MV-4-11 (cell line): ENCODE measurements at places on chromosomes 5 and 9.
A peak's percentile ranks its signal among the peaks of the same experiment; 100 is the strongest.

DNA sequence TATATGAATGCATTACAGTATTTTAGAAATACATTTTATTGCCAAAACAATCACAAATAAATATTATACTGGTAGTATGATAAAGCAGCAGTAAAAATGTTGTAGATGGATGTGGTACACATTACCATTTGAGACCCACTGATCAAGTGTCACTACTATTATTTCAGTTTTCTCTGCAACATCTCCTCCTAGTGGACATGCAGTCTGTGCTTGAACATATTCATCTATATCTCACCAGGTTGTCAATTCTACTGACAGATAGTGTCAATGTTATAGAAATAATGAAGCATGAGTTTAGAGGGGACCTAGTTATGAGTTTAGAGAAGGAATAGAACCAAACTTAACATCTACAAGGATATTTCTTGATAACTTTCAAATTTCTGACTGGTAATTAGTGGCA, 39.2 kb upstream of the ELOVL7 start:
- peak; percentile 10 for DNase-seq

- DNase-seq = no peak
Observed at GRCh38 chr9:97889941-97890887, 32.1 kb downstream of the TRMO start.

DNA sequence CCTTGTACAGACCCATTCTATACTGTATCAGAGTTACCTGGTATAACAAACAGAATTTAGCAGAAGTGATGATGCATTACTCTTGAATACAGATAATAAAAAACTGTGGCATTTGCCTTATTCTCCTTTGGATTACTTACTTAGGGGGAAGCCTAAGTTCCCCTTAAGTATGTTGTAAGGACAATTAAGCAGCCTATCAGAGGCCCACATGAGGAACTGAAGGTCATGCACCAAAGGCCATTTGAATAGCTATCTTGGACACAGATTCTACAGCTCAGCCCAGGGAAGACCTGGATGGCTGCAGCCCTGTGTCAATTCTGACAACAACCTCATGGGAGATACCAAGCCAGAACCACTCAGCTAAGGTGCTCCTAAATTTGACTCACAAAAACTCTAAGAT, 125.2 kb downstream of the RAPGEF6 start:
- peak; percentile 24 for DNase-seq

DNA sequence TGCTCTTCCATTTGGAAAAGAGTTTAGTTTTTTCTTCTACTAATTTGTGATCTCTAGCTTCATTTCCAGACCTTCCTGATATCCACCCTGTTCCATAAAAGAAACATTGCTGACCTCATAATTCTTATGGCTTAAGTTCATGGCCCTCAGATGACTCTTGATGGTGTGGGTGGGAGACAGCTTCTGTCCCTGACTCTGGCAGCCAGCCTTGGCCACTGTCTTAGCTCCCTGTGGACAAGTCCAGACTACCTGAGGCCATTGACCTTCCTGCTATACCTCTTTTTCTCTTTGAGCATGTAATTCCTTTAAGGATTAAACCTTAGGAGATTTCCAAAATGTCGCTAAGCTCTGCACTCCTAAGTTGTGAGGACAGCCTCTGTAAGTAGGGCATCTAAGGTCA, 101.1 kb upstream of the DAP start:
- no peak for DNase-seq

- DNase-seq = no peak
Observed at GRCh38 chr9:70020991-70021571, 22.6 kb upstream of the MAMDC2 start.

DNA sequence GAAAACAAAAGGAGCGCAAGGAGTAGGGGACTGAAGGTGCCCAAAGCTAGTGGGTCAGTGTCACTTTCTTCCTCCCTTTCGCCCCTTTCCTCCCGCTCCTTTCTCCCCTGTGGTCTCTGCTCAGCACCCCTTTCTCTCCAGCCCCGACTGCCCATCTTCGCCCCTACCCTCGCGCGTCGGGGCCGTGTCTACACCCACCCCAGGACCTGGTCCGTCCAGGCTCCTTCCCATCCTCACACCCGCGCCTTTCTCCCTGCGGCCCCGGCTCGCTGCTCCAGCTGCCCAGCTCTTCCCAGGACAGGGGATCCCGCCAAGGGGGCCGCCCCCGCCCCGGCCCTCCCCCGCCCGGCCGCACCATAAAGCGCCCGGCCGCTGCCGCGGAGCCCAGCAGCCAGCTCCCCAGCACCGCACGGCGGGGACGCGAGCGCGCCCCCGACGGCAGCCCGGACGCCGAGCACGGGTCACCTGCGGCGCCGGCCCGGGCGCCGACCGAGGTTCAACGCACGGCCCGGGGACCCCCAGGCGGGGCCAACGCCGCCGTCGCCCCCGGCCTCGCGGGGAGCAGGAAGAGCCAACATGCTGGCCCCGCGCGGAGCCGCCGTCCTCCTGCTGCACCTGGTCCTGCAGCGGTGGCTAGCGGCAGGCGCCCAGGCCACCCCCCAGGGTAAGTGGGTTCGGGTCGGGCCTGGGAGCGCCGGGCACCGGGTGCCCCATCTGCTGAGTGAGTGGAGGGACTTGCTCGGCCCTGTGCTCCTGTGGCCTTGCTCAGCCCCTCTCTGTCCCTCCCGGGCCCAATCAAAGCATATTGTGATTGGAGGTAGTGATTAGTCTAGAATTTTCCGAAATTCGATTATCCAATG, at the start of gene THBS4:
Gene THBS4 (plus strand): TSS at position 387 of the 860 bp plus-strand sequence. CDS start 190 bp downstream, at position 577.
- no peak for DNase-seq

- no peak for DNase-seq
Observed at GRCh38 chr9:89482901-89483361, 15.0 kb downstream of the SEMA4D start.

DNA sequence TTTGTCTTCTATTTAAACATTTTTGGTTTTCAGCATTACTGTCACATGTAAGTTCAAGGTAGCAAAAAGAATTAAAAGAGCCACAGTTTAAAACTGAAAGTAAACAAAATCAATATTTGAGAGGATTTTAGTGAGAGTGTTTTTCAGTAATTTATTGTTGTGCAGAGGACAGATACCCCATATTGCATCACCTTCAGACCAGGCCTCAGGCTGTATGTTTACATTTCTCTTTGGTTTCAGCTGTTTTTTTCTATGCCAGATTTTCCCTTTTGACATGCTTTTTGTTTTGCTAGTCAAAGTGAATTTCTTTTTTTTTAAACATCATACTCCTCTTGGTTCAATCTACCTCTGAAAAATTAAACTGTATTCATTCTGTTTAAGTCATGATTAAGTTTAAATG, 47.2 kb downstream of the MAST4 start:
- DNase-seq = no peak

GRCh38 chr5:154159343-154159742, 31.2 kb upstream of the GALNT10 start:
- DNase-seq = no peak
